ENCODE measurements at places on chromosomes 6 and 20.

- no peak for DNase-seq
Measured at GRCh38 chr6:81909162-81909561, 156.7 kb upstream of the TENT5A start.

DNA sequence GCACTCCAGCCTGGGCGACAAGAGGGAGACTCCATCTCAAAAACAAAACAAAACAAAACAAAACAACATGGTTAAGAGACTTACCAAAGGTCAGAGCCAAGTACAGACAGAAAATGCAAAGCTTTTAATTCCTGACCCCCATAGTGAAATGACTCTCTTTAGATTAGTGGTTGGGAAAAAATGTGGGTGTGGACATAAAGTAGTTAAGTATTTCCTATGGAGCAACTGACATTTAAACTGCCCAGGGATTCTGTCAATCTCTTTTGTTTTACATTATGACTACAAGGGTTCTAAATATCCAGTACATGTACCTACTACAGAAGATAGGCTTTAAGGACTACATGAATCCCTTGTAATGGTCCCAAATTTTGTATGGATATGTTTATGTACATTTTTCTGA, 75.1 kb downstream of the IRAK1BP1 start:
- DNase-seq, result no peak

- DNase-seq, result no peak
Measured at GRCh38 chr20:62662422-62662821, 20.1 kb downstream of the SLCO4A1 start.

- DNase-seq, result no peak
Measured at GRCh38 chr20:20446425-20447015, 78.6 kb downstream of the INSM1 start.

- DNase-seq, result no peak
Measured at GRCh38 chr20:25064561-25065071, 6.7 kb upstream of the ACSS1 start.

DNA sequence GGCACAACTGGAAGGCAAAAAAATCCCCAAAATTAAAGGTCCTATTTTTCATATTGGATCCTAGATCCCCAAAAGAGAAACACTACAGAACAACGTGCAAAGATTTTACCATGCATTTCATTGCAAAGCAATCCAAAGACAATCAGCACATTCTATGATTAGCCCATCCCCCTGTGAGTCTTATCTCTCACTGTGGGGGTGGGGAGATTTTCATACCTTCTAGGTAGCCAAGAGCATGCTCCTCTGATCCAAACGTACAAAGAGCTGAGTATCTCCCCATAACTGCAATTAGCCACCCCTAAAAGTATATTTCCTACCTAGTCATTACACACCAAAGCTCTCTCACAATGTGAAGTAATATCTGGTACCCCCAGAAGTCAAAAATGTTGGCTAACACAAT, 22.2 kb upstream of the ENTPD6 start:
- DNase-seq, result no peak

- no peak for DNase-seq
Measured at GRCh38 chr6:111980143-111980542, 73.8 kb upstream of the CCN6 start.
